ENCODE measurements at places on chromosomes 11 and 22.
A peak's percentile ranks its signal among the peaks of the same experiment; 100 is the strongest.

- DNase-seq = no peak
Observed at GRCh38 chr22:25200967-25201366, 1.3 kb downstream of the CRYBB3 start.

- no peak for DNase-seq
Observed at GRCh38 chr11:27933992-27934829, 173.7 kb downstream of the KIF18A start.

DNA sequence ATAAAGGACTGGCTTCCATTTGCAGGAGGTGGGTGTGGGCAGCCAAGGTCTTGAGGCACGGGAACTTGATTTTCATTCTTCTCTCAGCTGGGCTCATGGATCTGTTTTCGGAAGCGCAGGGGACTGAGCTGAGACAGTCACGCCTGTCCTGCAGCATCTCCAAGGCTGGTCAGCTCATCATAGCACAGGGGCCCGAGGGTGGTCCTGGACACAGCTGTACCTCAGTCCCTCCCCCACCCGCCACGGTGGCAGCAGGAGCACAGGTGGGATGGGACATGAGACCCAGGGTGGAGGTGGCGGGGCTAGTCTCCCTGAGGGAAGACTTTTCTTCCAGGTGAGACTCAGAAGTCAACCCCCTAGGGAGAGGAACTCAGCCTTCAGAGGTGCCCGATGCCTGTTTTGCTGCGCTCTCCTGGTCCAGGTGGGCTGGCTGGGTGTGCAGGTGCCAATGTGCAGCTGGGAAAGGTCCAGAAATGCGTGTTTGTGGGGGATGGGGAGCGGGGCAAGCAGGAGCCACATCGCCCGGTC is 3.7 kb downstream of the ADAMTS8 start:
- no peak for DNase-seq

GRCh38 chr22:17912945-17913721 is 111.2 kb downstream of the MICAL3 start:
- DNase-seq = no peak

- no peak for DNase-seq
Observed at GRCh38 chr11:72179804-72180396, 12.0 kb upstream of the FOLR1 start.

DNA sequence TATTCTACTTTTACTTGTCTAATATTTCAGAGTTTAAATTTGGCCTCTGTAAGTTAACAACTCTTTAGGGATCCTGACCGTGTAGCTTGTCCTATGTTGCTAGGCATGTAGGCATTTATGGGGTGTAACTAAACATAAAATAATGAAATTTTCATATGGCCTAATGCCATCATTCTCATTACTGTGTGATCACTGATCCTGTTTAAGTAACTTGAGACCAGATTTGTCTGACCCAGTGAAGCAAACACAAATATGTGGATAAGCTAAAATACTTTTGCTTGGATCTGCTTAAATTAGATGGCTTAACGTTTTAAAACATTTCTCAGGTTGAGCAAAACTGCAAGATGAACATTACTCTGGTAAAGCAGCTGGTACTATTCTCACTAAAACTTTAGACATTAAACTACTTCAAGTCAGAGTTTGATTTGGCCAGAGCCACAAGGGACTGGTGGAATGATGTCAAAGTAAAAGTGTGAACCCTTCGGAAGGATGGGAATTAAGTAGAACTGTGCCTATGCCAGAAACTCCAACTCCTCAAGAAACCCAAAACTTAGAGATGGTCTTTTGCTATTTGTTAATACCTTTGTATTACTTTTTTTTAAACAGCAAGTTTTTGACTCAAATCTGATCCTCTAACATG is 12.5 kb downstream of the QSER1 start:
- no peak for DNase-seq

GRCh38 chr11:2621894-2622293 is 77.9 kb downstream of the KCNQ1OT1 start:
- DNase-seq = no peak

GRCh38 chr11:117671370-117671769 is 125.6 kb downstream of the DSCAML1 start:
- no peak for DNase-seq

GRCh38 chr11:119684361-119685110 is 44.5 kb downstream of the NECTIN1 start:
- DNase-seq = no peak

DNA sequence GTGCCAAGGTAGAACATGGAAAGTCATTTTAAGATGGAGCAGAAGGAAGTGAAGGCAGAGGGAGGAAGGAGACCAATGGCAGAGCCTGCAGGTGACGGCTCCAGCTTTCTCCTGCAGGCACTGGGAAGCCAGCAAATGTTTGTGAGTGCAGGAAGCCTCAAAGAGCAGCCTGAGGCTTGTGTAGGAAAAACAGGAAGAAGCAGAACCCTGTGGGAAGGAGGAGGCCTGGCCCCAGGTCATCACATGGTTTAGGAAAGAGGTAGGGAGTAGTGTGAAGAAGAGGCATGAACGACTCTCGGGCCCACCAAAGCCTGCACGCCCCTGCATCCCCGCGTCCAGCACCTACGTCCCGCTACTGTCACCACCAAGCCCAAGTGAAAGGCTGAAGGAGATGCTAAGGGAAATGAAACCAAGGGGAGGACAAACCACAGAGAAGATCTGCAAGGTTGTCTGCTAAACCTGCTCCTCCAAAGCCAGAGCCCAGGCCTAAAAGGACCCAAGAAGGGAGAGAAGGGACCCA is 151.5 kb downstream of the CHST1 start:
- DNase-seq = no peak

GRCh38 chr11:19311308-19312030 is 70.7 kb upstream of the E2F8 start:
- no peak for DNase-seq

DNA sequence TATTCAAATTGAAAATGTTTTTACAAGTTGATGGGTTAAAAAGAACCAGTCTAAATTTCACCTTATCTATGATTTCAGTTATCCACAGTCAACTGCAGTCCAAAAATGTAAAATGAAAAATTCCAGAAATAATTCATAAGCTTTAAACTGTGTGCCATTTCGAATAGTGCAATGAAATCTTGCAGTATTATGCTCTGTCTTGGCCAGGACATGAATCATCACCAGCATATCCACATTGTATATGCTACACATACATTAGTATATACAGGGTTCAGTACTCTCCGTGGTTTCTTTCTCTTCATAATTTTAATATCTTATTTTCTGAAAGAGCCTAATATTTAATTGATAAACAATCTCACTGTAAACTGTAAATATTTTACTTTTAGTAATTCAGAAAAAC is 45.9 kb downstream of the ARHGAP32 start:
- no peak for DNase-seq

GRCh38 chr11:25939691-25940090 is 392.2 kb upstream of the ANO3 start:
- DNase-seq = no peak

- no peak for DNase-seq
Observed at GRCh38 chr22:22348127-22348814, 103.7 kb downstream of the VPREB1 start.

- no peak for DNase-seq
Observed at GRCh38 chr11:111365722-111366559, 13.1 kb downstream of the POU2AF1 start.

DNA sequence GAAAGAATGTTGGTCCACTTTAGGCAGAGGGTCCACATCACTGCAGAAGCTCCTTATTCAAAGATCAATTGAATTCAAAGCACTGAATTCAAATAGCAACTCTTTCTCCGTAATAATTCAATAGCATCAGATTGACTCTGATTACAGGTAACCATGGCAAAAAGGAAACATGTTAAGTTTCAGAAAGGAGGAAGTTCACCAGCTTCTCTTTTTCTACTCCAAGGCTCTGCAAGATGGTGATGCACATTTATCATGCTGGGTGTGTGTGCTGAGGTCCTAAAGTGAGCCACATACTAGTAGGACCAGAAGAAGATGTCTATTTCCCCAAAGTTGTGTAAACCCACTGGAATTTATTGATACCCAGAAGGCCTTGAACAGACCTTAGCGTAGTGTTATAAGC is 18.0 kb upstream of the DRD2 start:
- DNase-seq = no peak

- DNase-seq = no peak
Observed at GRCh38 chr22:45007391-45008185, 2.2 kb downstream of the PHF21B start.

DNA sequence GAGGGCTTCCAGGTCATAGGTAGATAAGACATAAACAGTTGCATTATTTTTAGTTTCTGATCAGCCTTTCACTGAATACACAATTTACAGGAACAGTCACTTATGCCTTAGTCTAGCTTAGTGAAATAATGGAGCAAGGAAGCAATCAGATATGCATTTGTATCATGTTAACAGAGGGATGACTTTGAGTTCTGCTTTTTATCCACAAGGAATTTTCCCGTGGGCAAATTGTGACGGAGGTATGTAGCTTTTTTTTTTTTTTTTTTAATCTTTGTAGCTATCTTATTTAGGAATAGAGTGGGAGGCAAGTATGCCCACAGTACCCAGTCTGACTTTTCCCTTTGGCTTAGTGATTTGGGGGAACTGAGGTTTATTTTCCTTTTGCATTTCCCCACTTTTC is 3.4 kb upstream of the NLRP10 start:
- DNase-seq = no peak

- DNase-seq = no peak
Observed at GRCh38 chr11:126969865-126970479, 30.6 kb downstream of the KIRREL3 start.

GRCh38 chr11:23123753-23124152 is 263.5 kb upstream of the CCDC179 start:
- DNase-seq = no peak

DNA sequence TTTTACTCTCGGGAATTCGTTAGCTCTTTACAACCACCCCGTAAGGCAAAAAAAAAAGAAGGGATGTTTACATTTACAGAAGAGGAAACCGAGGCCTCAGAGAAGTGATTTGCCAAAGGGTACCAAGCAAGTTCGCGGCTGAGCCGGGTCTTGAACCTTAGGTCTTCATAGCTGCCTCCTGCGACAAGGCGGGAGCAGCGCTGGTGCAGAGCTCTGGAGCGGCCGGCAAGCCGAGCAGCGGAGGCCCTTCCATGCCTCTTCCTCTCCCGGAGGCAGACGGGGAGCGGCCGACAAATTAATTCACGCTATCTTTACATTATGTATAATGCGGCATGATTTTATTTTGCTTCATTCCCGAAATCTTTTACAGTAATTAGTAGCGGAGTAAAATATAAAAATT is 536.3 kb downstream of the INSC start:
- no peak for DNase-seq

DNA sequence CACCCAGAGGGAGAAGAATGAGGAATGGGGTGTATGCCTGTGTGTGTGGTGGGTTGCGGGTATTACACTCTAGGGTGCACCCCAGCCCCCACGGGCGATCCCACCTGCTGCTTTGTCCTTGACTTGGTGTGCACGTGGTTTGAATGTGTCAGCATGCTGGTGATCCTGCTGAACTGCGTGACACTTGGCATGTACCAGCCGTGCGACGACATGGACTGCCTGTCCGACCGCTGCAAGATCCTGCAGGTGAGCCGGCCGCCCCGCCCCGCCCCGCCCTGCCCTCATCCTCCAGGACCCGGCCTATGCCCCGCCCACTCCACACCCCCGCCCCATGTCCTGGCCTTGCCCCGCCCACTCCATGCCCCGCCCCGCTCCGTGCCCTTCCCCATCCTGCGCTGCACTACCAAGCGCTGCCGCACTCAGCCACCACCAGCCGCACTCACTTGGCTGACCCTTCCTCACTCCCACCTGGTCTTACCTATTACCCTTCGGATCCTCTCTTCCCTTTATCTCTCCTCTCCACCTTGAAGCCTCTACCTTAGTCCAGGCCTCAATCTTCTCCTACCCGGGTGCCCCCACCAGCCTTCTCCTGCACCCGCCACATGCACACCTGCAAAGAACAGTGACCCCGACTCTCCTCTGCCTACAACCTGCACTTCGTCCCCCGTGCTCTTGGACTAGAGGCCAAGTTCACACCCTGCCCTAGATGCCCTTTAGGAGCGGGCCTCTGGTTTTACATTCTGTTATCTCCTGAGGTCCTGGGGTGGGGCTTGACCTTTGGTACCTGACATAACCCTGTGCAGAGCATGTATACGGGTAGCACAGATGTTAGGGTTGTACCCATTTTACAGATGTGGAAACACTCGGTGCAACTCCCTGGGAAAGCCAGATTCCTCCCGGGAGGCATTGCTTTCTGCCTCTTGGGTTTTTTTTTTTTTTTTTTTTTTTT is 27.7 kb downstream of the CACNA1I start:
- DNase-seq = peak; percentile 52

GRCh38 chr11:44310463-44311272 is 729 bp upstream of the ALX4 start:
- no peak for DNase-seq

- no peak for DNase-seq
Observed at GRCh38 chr11:70734911-70735310, 336.6 kb downstream of the CTTN start.

GRCh38 chr22:37240941-37241320 is 3.1 kb downstream of the RAC2 start:
- no peak for DNase-seq

DNA sequence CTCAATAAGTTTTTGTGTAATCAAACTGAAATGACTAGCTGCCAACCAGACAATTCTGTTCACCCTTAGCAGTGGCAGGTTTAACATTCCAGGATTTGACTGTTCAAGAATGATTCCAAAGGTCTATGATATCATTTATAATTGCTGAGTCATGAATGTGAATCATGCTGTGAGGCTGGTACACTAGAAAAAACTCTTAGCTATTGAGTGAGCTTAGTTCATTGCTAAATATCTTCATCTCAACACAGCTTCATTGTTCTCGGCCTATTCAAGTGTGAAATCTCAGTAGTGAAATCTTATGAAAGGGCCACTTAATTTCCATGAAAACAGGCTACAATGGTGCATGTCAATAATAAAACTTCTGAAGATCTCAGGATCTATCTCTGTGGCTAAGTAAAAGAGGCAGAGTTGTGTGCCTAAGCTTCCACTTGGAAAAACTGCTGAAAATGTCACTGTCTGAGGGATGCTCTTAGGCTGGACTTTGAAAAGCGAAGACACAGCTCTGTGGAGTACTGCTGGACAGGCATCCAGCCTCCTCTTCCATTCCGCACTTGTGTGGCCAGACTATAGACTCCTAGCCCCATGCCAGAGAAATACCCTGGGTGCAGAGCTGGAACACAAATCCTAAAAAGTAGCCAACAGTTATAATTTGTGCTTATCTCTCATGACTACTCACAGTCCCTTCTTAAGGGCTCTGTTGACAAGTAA is 12.8 kb downstream of the AQP11 start:
- DNase-seq = no peak

GRCh38 chr11:125943661-125944349 is 2.0 kb upstream of the VSIG10L2 start:
- DNase-seq = no peak

DNA sequence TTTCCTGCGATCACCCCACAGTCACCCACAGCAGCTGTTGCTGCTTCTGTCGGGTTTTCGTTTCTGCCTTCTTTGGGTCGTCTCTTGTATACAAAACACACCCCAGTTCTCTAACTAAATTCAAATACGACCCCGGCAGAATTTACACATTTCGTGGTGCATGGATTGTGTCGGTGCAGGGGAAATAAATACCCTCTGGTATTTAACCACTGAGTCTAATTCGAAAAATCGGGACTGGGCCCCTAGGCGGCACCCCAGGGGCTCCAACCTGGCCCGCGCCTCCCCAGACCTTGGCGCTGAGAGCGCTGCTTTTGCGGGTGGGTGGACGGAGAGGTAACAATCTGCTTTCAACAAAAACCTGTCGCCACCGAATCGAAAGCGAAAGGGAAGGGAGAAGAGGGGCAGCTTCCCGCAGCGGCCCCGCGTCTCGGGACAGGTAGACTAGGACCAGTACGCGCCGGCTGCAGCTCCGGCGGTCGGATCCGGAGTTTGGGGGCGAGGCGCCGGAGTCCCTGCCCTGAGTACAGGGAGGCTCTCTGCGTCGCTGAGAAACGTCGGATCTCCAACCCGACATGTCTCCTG is 4.4 kb downstream of the ALX4 start:
- DNase-seq = peak; percentile 6

Measured in stimulated activated CD8-positive, alpha-beta memory T cell treated with anti-CD3 and anti-CD28 coated beads, Interleukin-7, amount 100 ng/mL, for 4 hours (primary cell).